NCI-H524 treated with DMSO at 0.1 percent for 48 hours (cell line): ENCODE measurements at places on chromosomes 11 and 22.

GRCh38 chr11:117891362-117891761 lies 14.9 kb upstream of the FXYD6 start:
- no peak for DNase-seq

DNA sequence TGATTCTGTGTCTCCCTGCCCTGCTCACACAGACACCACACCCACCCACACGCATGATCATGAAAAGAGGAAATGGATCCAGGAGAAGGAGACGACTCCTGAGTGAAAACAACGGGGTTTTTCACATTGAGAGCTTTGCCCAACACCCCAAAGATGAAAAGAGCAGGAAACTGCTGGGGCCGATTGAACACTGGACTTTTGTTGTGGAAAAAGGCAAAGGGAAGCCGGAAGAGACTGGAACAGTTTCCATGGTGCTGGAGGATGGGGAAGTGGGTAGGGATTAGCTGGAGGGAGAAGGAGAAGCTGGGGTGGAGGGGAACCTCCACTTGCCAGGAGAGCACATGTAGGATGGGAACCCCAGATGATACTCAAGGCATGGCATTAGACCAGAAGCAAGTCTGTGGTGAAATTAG lies 5.2 kb upstream of the SLC43A3 start:
- no peak for DNase-seq

DNA sequence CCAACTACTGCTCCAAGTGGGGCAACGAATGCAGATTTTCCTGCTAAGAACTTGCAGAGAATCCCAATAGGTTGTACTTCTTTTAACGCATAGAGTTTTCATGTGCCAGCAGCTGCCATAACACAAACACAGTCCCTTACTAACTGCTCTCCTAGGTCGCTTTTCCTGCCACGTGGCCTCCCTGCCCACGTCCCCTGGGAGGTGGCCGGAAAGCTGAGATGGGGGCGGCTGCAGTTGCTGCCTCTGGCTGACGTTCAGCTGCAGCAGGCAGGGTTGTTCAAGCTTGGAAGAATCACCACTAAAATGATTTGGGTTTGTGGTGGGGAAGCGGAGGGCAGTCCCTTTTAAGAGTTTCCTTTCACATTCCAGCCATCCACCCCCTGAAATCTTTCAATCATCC lies 39.3 kb downstream of the ZNF202 start:
- no peak for DNase-seq

DNA sequence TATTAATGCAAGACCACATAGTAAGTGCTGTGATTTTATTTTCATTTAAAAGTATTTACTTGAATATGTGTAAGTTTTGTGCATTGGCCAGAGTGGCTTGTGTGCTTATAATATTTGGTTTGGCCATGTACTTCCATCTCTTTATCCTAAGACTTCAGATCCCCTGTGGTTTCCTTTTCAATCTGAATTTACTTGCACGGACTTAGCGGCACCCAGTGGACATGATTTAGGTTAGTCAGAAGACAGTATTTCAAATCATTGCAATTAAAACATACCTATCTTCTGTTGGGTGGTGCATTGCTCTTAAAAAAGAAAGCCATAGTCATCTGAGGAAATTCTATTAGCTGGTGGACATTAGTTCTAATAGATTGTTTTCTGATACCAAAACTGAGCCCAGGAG lies 30.7 kb downstream of the PIWIL4 start:
- no peak for DNase-seq

GRCh38 chr11:9955391-9955790 lies 291.5 kb downstream of the SWAP70 start:
- DNase-seq: no peak

DNA sequence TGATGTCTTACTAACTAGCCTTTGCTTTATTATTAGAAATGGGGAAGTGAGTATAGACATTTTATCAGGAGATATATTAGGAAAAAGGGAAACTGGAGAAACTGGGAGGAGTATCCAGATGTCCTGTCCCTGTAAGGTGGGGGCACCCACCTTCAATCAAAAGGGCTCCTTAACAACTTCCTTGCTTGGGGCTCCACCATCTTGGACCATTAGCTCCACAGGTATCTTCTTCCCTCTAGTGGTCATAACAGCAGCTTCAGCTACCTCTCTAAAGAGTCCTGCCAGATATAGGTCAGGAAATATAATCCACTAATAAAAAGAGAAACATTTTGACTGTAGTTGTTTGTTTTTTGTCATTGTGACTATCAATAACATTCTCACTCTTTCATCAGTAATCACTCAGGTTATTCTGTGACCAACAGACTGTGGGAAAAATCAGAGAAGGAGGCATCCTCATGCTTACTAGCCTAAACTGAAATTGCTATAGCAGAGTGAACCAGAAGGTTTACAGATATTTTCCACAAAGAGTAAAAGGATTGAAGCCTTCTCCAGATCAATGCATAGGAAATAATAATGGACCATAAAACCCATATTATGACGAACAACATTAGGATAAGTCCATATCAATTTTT lies 10.4 kb downstream of the OR51B4 start:
- DNase-seq: peak; percentile 15

DNA sequence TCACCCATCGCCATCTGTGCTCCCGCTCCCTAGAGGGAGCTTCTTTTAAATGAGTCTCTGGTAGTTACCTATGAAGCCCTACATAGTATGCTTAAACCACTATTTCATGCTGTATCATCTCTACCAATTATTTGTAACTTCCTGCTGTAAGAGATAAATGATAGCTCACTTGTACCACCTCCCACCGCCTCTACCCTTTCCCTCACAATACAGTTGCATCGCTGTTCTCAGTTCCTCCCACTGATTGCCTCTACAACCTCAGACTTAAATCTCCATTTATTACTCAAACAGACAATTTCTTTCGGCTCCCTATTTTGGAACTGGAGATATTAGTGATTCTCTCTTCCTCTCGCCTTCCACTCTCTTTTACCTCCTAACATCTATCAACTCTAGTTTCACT lies 222.9 kb upstream of the ZC3H12C start:
- no peak for DNase-seq

- no peak for DNase-seq
These were observed at the start of gene FREY1 for GRCh38 chr11:45906965-45907611. FREY1 (minus strand) TSS chr11:45907271; CDS start chr11:45907245, 26 bp downstream.

DNA sequence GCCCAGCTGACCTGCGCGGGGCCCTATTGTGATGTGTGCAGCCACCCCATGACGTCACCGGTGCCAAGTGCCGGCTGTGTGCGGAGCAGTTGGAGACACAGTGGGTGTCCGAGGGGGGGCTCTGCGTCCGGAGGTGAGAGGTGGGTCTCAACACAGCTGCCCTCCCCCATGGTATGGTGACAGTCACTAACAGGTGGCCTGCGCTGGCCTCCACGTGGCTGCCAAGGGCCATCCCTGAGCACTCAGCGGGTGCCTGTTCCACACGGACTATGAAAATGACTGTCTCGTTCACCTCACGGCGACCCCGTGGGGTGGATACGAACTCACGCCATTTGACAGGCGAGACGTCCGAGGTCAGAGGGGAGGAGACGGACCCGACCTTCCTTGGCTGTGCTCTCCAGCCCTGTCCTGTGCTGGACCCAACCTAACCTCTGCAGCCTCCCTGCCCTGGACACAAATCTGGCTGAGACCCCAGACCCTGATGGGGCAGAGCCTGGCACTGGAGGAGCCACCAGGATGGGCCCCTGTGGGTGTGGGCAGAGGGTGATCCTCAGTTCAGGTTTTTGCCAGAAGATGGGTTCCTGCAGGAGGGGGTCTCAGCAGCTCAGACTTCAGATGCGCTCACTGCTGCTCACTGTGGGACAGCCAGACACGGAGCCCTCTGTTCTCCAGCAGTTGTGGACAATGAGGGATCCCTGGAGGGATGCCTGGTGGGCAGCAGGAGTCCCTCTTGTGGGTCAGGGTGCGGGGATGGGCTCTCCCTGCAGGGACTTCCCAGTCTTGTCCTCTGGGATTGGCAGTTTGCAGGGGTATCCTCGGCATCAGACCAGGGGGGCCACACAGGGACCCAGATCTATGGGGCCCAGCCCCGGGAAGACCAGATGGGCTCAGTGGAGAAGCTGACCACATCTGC lies 6.3 kb downstream of the HRAS start:
- DNase-seq: no peak

- DNase-seq: no peak
These were observed 34.2 kb downstream of the MCM5 start for GRCh38 chr22:35434061-35434710.

DNA sequence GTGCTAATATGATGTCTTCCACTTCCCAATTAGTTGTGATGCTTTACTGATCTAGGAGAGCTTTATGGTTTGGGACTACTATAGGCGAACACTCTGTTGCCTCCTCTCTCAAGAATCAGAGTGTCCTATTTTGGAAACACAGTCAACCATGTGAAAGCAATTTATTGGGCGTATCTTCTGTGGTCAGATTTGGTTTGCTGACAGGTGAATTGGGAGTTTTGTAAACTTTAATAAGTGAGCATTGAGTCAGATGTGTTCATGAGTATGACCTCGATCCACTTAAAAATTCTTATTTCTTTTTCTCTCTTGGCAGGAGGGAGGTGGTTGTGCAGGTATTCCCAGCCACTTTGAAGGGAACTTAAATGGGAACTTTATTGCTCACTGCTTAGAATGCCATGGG lies 4.4 kb downstream of the CAT start:
- DNase-seq: no peak

GRCh38 chr22:33880986-33881385 lies 39.3 kb downstream of the LARGE1 start:
- DNase-seq: peak; percentile 64

- DNase-seq: no peak
These were observed 23.5 kb downstream of the MUC6 start for GRCh38 chr11:1012740-1013630.

DNA sequence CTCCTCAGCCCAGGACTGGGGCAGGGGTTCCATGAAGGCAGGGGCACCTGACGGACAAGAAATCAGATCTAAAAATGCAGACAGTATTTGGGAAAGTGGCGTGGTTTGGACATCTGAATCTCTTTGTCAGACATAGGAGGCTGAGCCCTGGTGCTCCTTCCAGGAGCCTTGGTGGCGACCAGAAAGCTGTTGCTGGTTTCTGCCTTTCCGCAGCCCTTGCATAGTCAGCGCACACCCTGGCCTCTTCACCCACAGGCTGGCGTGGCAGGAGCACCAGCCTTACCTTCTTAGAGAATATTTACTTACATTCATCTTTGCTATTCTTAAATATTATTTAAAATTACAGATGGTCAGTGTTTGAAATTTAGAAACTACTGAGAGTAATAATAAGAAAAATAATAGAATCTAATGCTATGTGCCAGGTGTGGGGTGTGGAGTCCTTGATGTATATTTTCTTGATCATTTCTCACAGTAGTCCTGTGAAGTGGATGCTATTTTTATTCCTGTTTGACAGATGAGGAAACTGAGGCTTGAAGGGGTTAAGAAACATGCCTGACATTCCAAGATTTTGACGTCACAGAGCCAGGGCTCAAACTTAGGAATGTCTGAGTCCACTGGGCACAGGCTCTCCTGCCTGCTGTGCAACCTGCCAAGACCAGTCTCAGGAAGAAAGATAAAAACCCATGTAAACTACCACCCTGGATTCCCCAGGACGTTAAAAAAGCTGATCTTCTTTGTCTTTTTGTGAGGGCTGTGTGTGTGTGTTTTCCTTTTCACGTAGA lies 51.6 kb downstream of the TBC1D22A start:
- no peak for DNase-seq

GRCh38 chr22:27935897-27936296 lies 16.8 kb upstream of the PITPNB start:
- DNase-seq: no peak

GRCh38 chr11:10606536-10607208 lies 38.2 kb upstream of the LYVE1 start:
- no peak for DNase-seq

DNA sequence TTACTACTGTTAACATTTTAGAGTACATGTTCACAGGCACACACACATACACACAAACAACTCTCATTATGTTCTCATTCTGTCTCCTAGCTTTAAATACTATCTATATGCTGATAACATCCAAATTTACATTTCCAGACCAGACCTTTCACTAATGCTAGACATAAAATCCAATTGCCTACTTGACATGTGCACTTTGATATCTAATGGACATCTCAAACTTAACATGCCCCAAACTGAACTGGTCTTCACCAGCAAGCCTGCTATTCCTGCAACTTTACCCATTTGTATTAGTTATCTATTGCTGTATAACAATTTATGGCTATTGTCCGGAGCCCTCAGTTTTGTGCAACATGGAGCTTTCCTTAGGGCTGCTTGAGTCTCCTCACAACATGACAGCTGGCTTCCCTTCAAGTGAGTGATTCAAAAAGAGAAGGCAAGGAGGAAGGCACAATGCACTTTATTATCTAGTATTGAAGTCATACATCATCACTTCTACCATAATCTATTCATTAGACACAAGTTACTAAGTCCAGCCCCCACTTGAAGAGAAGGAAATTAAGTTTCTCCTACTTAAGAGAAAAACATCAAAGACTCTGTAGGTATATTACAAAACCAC lies 3.0 kb downstream of the SLC36A4 start:
- DNase-seq: no peak

- DNase-seq: no peak
These were observed 33.5 kb upstream of the CSNK1E start for GRCh38 chr22:38350444-38351359.

- no peak for DNase-seq
These were observed 870.6 kb upstream of the LRRC4C start for GRCh38 chr11:42329929-42330565.

GRCh38 chr11:34749666-34750659 lies 129.1 kb downstream of the EHF start:
- no peak for DNase-seq

GRCh38 chr11:93783765-93784144 lies 327 bp upstream of the MED17 start:
- DNase-seq: no peak

DNA sequence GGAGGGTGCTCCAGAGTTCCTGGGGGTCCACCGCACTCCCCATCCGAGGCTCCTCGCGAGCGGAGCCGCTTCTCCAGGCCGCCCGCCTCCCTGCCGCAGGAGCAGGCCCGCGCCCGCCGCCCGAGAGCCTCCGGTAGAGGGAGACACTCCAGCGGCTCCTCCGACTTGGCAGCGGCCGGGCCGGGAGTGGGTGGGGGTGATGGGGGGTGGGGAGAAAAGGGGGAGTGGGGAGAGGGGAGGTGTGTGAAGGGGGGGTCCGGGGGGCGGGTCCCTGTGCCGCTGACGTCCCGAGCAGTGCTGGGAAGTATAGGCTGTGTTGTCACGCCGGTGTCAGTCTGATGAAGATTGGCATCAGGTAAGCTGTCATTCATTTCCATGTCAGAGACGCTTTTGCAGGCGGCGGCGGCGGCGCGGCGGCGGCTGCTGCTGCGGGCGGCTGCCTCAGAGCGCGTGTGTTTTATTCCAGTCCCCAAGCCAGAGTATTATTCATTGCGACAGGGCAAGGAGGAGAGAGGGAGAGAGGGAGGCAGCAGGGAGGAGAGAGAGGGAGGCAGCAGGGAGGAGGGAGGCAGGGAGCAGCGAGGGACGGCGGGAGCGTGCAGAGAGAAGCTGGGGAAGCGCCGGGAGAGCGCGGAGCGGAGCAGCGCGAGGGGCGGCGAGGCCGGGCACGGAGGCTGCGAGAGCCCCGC lies at the start of gene PKNOX2:
Gene PKNOX2, plus strand, starts transcription at position 330 of the 689 bp plus-strand sequence. CDS start 186,555 bp downstream, outside the sequence.
- DNase-seq: no peak

GRCh38 chr11:17526931-17527627 lies 17.1 kb downstream of the USH1C start:
- no peak for DNase-seq

- no peak for DNase-seq
These were observed 26.6 kb upstream of the CASP4 start for GRCh38 chr11:104995001-104995408.
